H1 (cell line): ENCODE measurements at places on chromosomes 5 and 9. TPM values are rescaled to one million over a fixed set of nuclear protein-coding genes. Genes with fewer than 3 reads are reported as not detected.

GRCh38 chr9:101592788-101593187, 2.0 kb downstream of the PPP3R2 start:
- no peaks in the 10 kb centered on the region for H3K36me3 ChIP-seq
- DNase-seq = no peak
- no peaks in the 10 kb centered on the region for H3K27me3 ChIP-seq
- H3K4me3 ChIP-seq = no peak overlapping the region
- no peak overlapping the region for H3K27ac ChIP-seq

The TAS2R1 gene
- total RNA-seq = not detected in 2 replicates

The NMRK1 gene
- 8.1 and 9.1 TPM in 2 replicates for total RNA-seq

The SMIM15 gene
- total RNA-seq = 51.8 and 53.1 TPM in 2 replicates

GRCh38 chr5:140258016-140258415, 44.9 kb downstream of the PFDN1 start:
- H3K36me3 ChIP-seq = no peaks in the 10 kb centered on the region
- no peak overlapping the region for H3K4me3 ChIP-seq
- H3K27me3 ChIP-seq = no peaks in the 10 kb centered on the region

DNA sequence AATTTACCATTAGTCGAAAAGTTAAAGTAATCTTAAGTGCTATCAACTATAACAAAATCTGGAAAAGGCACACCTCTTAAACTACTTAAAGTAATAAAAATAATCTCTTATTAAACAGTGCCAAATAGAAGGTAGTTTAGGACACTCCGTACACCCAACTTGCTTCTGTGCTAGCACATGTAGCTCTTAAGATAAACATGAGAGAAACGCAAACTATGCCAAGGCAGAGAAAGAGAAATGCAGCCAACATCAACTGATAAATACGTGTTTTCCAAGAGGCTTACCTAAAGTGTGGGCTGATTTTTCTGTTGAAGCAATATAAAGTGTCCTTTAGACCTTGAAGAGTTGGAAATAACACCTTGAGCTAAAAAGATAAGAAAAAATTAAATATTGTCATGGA, 480.6 kb upstream of the DAB2 start:
- no peaks in the 10 kb centered on the region for H3K36me3 ChIP-seq
- no peak for DNase-seq
- H3K27me3 ChIP-seq = no peaks in the 10 kb centered on the region
- H3K27ac ChIP-seq = no peak overlapping the region
- no peaks in the 10 kb centered on the region for H3K4me1 ChIP-seq
- no peak overlapping the region for H3K4me3 ChIP-seq

The ADRB2 gene
- total RNA-seq = 0.54 and 0.65 TPM in 2 replicates

DNA sequence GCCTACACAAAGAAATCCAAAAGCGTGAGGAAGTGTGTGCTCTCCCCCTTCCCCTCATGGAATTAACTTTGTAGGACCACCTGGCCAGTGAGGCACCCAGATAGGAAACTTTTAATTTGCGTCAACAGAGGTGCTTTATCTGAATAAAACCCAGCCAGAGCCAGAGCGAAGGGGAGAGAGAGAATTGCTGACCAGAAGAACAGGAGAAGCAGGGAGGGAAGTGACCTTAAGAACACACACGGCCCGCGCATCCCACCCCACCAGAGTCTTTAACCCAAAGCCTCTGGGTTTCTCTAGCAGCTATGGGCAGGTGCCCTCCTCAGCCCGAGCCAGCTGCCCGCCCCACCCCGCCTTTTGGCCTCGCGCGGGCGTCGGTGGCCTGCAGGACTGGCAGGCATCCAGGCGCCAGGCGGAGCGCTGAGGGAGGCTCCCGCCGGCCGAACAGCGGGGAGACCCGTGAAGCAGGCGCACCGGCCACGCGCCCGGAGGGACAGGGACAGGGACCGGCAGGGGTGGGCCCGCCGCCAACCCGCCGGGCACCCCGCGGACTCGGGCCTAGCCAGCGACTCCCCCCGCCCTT, 580 bp downstream of the ERAP1 start:
- no peaks in the 10 kb centered on the region for H3K36me3 ChIP-seq
- H3K27me3 ChIP-seq = no peaks in the 10 kb centered on the region; the same call in 1 of the 2 replicates
- peak overlapping the region; percentile 77 for H3K4me3 ChIP-seq
- peaks cover 4% of the 10 kb centered on the region; the same call in 1 of the 2 replicates for H3K4me1 ChIP-seq

DNA sequence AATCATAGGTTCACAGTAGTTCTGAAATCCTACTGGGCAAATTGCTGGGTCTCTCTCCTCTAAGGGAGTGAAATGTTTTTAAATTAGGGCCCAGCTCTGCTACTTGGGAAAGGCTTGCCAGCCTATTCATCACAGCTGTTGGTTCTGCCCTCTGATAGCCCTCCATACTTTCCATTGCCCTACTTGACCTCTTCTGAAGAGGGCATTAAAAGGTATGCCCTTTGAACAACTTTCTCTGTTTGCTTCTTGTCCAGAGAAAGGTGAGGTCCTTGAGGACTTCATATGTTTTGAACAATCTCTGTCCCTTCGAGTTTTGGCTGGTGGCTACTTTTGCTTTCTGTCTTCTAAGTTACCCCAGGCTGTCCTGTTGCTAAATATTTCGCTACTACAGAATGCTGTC, 62.3 kb upstream of the JAK2 start:
- no peak overlapping the region for H3K27ac ChIP-seq
- H3K27me3 ChIP-seq = no peaks in the 10 kb centered on the region
- no peak overlapping the region for H3K4me3 ChIP-seq
- H3K36me3 ChIP-seq = no peaks in the 10 kb centered on the region

The SNCB gene
- total RNA-seq = 5.9 and 6.9 TPM in 2 replicates

- H3K4me1 ChIP-seq = no peaks in the 10 kb centered on the region
- no peak overlapping the region for H3K27ac ChIP-seq
- DNase-seq = no peak
- H3K4me3 ChIP-seq = no peak overlapping the region
- no peaks in the 10 kb centered on the region for H3K36me3 ChIP-seq
Observed at GRCh38 chr5:93281980-93282772, 298.8 kb downstream of the NR2F1-AS1 start.

DNA sequence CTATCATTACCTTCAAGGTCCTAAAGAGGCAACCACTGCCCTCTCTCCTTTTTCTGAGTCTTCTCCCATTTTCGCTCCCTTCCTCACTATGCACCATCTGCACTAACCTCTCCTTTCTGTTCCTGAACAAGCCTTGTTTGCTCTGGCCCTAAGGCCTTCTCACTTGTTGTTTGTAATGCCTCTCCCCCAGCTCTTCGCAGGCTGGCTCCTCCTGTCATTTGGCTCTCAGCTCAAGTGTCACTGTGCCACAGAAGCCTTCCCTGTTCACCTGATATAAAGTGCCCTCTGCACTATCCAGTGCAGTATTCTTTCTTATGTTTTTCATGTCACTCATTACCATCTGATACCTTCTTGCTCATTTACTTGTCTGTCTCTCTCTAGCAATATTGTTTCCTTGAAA, 303.7 kb downstream of the KCNN2 start:
- H3K36me3 ChIP-seq = no peaks in the 10 kb centered on the region
- no peak for DNase-seq
- H3K4me1 ChIP-seq = no peaks in the 10 kb centered on the region
- H3K4me3 ChIP-seq = no peak overlapping the region
- no peak overlapping the region for H3K27ac ChIP-seq

- H3K27me3 ChIP-seq = no peaks in the 10 kb centered on the region
- H3K27ac ChIP-seq = no peak overlapping the region
- H3K4me1 ChIP-seq = no peaks in the 10 kb centered on the region
- H3K36me3 ChIP-seq = no peaks in the 10 kb centered on the region
Observed at GRCh38 chr5:155229135-155229534, 215.6 kb downstream of the KIF4B start.

- no peaks in the 10 kb centered on the region for H3K36me3 ChIP-seq
- H3K4me1 ChIP-seq = peaks cover 2% of the 10 kb centered on the region
- no peaks in the 10 kb centered on the region for H3K27me3 ChIP-seq
- DNase-seq = no peak
- no peak overlapping the region for H3K27ac ChIP-seq
- no peak overlapping the region for H3K4me3 ChIP-seq
Observed at GRCh38 chr5:167770461-167770860, 521.0 kb upstream of the WWC1 start.

The SLC46A2 gene
- total RNA-seq = not detected in 2 replicates

The SPATA6L gene
- total RNA-seq = 0.55 and 1.1 TPM in 2 replicates

- H3K36me3 ChIP-seq = no peaks in the 10 kb centered on the region
- H3K4me3 ChIP-seq = no peak overlapping the region
- no peaks in the 10 kb centered on the region; the same call in 1 of the 2 replicates for H3K27me3 ChIP-seq
- no peak for DNase-seq
Observed at GRCh38 chr5:135559354-135559753, 19.4 kb downstream of the CXCL14 start.

- no peak for DNase-seq
- no peaks in the 10 kb centered on the region for H3K4me1 ChIP-seq
- H3K27ac ChIP-seq = no peak overlapping the region
- H3K36me3 ChIP-seq = no peaks in the 10 kb centered on the region
- no peak overlapping the region for H3K4me3 ChIP-seq
Observed at GRCh38 chr5:36526537-36526936, 79.9 kb upstream of the SLC1A3 start.

DNA sequence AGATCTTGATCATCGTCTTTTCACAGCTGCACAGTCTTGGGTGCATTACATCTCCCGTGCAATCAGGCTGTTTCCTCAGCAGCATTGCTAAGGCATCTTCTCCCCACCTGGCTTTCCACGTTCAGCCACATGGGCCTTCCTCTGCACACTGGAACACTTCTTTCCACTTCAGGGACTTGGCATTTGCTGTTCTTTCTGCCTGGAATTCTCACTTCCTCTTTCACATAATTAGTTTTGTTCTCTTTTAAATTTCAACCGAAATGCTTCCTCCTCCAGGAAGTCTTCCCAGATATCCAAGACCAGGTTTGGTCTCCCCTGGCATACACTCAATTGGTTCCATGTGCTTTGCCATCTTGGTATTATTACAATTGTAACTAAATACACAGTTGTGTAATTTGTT, 43.8 kb downstream of the WHRN start:
- H3K27ac ChIP-seq = no peak overlapping the region
- DNase-seq = no peak
- H3K36me3 ChIP-seq = no peaks in the 10 kb centered on the region
- no peaks in the 10 kb centered on the region for H3K27me3 ChIP-seq
- H3K4me1 ChIP-seq = peaks cover 14% of the 10 kb centered on the region; the same call in 1 of the 2 replicates

The SLC4A9 gene
- total RNA-seq = 0.15 and 0.28 TPM in 2 replicates

DNA sequence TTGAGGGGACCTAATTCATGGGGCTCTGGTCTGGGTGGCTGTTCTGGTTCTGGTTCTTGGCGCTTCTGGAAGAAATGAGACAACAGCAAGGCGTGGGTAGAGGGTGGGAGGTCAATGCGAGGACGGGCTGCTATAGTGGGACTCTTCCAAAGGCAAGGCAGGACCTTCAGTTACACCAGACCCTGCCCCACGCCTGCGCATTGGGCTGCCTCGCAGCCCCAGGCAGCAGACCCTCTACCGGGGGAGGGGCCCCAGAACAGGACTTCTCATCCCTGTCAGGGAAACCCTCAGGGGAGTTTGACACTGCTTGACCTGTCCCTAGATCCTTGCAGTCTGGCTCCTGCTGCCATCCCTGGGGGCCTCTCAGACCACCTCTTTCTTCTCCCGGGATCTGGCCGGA, 18.5 kb downstream of the CCDC69 start:
- H3K4me3 ChIP-seq = no peak overlapping the region
- H3K4me1 ChIP-seq = no peaks in the 10 kb centered on the region
- no peaks in the 10 kb centered on the region for H3K27me3 ChIP-seq
- no peak overlapping the region for H3K27ac ChIP-seq

- no peak for DNase-seq
- no peak overlapping the region for H3K4me3 ChIP-seq
- no peak overlapping the region for H3K27ac ChIP-seq
- peaks cover 3% of the 10 kb centered on the region for H3K4me1 ChIP-seq
- peaks cover 8% of the 10 kb centered on the region; the same call in 1 of the 2 replicates for H3K27me3 ChIP-seq
Observed at GRCh38 chr5:58926541-58926935, 343.7 kb downstream of the RAB3C start.

DNA sequence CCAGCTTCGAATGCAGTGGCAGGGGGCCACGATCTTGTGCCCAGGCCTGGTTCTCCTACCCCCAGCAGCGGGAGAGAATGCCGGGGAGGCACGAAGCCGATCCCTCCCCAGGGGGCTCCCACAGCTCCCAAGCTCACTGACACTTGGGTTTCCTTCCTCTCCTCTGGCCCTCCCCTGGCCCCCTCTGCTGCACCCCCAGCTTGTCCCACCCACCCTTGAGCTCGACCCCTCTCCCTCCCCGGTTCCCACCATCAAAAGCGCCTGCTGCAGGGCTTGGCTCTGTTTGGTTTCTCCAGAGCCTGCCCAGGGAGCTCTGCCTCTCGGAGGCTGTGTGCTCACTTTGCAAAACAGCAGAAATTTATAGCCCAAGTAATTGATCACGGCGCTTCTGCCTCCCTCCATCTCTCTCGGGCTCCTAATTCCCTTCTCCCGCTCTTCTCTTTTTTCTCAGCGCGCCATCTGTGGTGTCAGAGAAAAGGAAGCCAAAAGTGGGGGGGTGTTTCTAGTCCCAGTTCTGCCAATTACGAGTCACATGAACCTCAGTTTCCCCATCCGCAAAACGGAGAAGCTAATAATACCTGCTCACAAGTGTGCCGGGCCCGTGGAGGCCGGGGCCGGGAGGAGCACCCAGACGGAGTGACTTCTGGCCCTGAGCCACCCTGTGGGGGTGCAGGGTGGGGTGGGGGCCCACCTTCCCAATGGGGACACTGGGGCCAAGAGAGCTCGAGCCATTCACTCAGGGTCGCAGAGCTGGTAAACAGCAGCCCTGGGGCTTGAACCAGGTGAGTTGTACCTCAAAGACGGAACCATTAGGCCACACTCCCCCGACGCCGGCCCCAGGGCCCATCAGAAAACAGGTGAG, 141.2 kb upstream of the IER5L start:
- H3K4me3 ChIP-seq = no peak overlapping the region
- DNase-seq = no peak
- H3K36me3 ChIP-seq = no peaks in the 10 kb centered on the region
- no peak overlapping the region for H3K27ac ChIP-seq

GRCh38 chr5:10583663-10584572, 20.0 kb downstream of the ANKRD33B start:
- H3K27ac ChIP-seq = no peak overlapping the region
- H3K36me3 ChIP-seq = no peaks in the 10 kb centered on the region
- H3K27me3 ChIP-seq = no peaks in the 10 kb centered on the region

- no peak overlapping the region for H3K27ac ChIP-seq
- H3K36me3 ChIP-seq = peaks cover 11% of the 10 kb centered on the region
- H3K4me3 ChIP-seq = no peak overlapping the region
- DNase-seq = no peak
Observed at GRCh38 chr5:32231929-32232328, 57.8 kb upstream of the GOLPH3 start.
